Activated CD4-positive, alpha-beta T cell treated with anti-CD3 and anti-CD28 coated beads for 24 hours (primary cell): ENCODE measurements at places on chromosomes 5 and 9.

DNA sequence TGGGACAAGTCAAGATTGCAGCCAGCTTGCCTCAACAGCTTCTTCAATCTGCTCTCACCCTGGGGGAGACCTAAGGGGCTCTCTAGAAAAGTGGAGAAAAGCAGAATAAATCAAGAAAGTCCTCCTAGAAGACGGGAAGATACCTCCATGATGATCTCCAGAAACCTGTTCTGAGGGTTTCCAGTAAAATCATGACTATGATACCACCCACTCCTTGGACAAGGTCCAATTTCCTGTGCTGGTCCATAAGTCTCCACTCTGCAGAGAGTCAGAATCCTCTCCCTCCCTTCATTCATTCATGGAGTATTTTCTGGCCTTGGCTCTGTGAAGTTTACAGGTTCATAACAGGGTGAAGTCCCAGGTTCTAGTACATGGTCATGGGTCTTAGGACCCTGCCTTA is 168.6 kb downstream of the SLC12A2 start:
- no peak for DNase-seq

- DNase-seq, result no peak
Observed at GRCh38 chr5:124264499-124264898, 481.9 kb downstream of the ZNF608 start.

GRCh38 chr5:89710006-89710405 is 699.5 kb downstream of the CETN3 start:
- DNase-seq, result no peak

DNA sequence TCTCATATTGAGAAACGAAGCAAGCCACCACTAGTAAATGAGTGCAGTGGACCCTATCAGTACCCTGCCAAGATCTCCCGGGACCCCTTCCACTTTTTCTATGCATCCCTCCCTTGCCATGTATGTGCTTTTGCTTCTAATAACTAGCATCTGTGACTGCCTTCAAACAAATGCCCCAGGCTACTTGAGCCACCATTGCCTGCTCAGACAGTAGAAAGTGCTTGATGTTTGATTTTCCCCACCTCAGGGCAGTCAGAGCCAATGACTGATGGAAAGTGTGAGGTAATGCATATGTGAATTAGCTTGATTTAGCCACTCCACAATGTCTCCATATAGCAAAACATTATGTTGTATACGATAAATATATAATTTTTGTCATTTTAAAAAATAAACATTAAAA is 797.3 kb upstream of the ACO1 start:
- DNase-seq, result no peak

DNA sequence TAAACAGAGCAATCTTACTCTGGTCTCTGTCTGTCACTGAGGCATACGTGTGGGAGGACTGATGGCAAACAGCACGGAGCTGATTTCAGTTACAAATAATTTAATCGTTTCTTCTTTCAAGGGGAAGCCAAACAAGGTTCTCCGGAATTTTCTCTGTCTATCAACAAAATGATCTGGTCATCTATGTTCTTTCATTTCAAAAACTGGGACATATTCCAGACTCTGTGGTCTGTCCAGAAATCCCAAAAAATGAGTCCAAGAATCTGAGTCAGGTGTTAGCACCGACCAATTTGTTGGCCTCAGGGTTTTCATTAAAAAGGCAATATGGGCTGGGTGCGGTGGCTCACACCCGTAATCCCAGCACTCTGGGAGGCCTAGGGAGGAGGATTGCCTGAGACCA is 69.9 kb upstream of the ZNF608 start:
- DNase-seq, result no peak

DNA sequence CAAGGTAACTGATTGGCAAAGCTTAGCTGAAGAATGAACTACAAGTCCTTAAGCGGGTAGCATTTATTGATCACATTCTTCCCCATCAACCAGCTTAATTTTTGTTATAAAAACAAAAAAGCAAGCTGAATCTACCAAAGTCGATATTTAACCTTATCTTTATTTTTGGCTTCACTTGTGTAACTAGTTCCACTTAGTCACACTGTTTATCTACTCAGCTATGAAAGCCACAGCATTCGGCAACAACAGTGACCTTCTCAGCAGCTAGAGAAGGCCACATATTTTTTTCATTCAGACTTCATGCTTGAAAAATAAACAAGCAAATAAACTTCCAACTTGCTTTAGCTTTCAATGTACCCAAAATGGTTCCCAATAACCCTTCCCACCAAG is 69.4 kb downstream of the KLHL3 start:
- no peak for DNase-seq

DNA sequence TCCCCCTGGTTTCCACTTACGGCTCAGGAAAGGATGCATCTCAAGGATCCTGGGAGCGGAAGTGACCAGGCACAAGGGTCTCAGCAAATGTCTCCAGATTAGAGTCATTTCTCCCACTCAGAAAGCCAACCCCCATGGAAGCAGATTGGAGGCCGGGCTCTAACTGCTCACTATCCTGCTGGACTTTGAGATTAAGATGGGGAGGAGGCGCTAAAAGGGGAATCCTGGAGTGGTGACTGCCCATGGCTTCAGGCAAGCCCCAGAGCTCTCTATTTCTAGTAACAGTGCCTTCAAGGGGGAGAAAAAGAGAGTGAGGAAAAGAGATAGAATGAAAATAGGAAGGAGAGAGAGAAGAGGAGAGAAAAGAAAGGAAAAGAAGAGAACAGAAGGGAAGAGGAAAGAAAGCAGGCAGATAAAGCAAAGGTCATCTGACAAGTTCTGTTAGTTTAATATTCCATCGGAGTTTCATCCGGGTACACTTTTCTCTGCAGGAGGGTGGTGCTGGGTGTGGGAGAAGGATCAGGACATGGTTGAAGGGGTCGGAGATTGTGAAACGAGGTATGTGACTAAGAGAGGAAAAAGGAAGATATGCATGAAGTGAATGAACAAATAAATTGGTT is at the start of gene AGXT2:
Gene AGXT2 (minus strand): TSS at position 165 of the 620 bp plus-strand sequence. CDS start 57 bp downstream, at position 108.
- no peak for DNase-seq

DNA sequence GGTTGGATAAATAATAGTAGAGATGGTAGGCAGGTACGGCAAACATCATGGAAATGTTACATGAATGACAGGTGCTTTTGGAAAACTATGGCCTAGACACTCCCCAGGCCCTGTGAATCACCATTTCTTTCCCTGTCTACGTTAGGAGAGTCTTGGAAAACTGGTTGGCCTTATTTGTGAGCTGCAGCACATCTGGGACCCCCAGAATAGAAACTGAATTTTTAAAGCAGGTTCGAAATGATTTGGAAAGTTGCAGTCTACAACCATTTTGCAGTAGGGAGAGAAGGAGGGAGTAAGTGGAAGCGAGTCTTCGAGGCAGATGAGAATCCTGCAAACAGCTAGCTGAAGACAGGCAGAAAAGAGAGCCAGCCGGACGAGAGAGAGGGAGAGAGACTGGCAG is 13.0 kb downstream of the C1QTNF2 start:
- DNase-seq, result no peak

DNA sequence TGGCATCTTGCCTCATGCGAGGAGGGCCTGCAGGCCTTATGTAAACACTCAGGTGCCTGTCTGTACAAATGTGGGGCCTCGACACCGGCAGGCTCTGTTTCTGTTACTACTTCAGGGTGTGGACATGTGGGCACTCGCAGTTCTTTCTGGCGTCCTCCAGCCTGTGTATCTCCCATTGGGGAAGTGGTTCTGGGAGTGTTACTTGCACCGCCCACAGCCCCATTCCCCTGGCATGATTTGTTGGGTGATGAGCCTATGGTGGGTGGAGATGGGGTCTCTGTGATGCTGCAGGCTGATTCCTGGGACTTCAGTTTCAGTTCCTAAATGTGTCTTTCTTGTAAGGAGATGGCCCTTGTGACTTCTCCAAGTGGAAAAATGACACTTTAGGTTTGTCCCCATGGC is 82.1 kb upstream of the PITX1 start:
- no peak for DNase-seq

GRCh38 chr5:134994560-134995156 is 27.0 kb downstream of the CATSPER3 start:
- DNase-seq, result no peak

GRCh38 chr9:12723409-12724028 is 30.3 kb downstream of the TYRP1 start:
- no peak for DNase-seq

DNA sequence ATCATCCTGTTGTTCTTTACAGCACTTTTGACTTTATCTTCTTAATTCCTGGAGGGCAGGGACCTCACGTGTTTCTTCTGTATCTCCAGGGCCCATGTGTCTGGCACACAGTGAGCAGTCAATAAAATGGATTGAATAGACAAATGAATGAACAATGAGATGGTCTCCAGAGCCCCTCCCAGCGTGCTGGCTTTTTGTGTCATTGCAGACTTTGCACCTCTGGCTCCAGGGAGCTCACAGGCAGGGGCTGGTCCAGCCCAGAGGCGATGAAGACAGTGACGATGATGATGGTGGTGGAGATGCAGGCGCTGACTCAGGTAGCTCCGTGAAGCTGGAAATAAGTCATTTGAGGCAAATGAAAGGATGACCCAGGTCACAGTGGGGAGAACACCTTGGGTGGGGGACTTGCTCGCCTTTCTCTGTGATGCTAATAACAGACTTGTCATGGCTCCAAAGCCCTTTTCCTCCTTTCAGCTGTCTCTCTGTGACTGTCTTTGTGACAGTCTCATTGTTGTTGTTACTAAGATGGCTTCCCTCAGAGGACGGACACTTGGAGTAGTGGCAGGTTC is 30.4 kb upstream of the FABP6 start:
- no peak for DNase-seq

GRCh38 chr5:14582797-14583137 is 1.2 kb downstream of the OTULINL start:
- DNase-seq, result no peak

- DNase-seq, result no peak
Observed at GRCh38 chr9:28317745-28318144, 744.5 kb upstream of the C9orf72 start.

- DNase-seq, result no peak
Observed at GRCh38 chr9:22649384-22649783, 202.8 kb downstream of the DMRTA1 start.

GRCh38 chr5:136364307-136364706 is 1.0 kb downstream of the TRPC7 start:
- no peak for DNase-seq

- peak; percentile 26 for DNase-seq
Observed at GRCh38 chr5:150783422-150783928, 4.9 kb downstream of the SMIM3 start.

DNA sequence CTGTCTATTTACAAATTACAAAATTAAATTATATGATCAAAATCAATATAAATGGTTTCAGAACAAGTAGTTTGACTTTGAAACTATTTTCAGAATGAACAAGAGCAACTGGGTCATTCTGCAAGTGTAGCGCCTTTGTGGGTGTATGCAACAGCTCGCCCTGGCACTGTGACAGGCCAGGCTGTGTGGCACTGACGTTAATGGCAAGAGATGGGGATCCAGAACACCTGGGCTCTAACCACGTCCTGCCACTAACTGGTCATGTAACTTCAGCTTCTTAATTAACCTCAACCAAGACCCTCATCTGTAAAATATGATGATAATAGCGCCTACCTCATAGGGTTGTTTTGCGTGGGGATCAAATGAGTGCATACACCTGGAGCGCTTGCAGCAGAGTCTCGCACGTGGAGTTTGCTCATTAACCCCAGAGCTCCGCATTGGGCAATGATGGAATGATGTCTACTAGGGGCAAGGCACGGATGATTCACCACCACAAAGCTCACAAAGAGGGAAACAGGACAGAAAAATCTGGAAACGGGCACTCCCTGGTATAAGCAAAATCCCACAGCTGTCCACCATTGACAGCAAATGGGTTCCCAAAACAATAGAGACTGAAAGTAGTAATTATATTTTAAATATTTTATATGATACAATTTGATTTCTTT is 639.4 kb downstream of the SEMA5A start:
- DNase-seq, result no peak

- DNase-seq, result no peak
Observed at GRCh38 chr5:135821061-135821801, 13.2 kb upstream of the SLC25A48 start.

DNA sequence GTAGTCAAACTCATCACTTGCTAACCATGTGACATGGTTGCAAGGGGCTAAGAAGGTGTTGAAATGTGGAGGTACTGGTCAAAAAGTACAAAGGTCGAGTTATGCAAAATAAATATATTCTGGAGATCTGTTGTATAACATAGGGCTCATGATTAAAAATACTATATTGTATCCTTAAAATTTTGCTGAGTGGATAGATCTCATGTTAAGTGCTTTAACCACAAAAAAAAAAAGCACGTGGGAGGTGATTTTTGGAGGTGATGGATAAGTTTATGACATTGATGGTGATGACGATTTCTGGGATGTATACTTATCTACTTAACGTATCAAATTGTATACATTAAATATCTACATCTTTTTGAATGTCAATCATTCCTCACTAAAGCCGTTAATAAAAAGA is 96.2 kb upstream of the PAPPA start:
- no peak for DNase-seq

DNA sequence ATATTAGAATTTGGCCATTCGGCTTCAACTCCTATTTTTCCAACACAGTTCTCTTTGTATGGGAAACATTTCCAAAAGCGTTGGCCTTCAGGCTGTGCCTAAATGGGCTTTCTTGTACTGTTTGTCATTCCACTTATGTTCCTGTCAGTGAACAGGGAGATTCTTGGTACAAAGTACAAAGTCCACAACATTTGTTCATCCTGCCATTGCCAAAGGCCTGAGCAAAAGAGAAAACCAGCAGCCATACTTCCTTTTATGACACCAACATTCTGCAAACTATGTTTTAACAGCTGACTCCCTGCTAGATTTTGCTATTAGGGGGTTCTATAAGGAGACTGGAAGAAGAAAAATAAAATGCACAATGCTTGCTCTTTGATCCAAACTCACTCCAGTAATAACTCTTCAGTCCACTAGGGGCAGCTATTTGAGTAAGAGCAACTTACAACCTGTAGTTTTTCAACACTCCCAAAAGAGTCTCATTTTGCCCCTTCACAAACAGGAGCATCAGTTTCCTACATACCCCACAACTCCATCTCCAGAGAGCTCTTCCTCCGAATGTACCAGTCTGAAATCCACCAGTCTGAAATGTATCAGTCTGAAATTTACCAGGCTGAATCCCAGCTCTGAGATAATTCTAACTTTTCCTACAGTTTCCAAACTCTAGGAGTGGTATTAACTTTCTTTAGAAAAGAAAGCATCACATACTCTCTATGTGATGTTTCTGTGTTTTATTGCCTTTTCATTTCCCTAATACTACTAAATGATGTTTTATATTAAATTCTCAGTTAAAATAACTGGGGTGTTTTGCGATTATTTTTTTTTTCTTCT is 693.8 kb downstream of the DNAH5 start:
- DNase-seq, result no peak

DNA sequence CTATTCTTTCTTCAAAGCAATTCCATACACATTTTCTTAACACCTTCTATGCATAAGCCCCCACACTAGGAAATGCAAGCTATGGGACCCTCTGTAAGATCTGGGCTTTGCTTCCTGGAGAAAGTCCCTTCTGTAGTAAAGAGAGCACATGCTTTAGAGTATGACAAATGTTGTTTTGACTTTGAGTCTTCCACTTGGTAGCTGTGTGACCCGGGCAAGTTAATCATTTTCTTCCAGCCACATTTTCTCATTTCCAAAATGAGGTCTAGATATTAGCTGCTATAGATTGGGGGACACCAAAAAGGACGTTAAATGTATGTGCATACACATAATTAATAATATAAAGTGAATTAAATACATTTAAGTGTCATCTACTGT is 334.0 kb downstream of the NFIB start:
- DNase-seq, result no peak
